CD4-positive, alpha-beta T cell treated with Interleukin-6 at 100 ng/mL for 8 hours (primary cell): ENCODE measurements at places on chromosomes 2 and 18.

DNA sequence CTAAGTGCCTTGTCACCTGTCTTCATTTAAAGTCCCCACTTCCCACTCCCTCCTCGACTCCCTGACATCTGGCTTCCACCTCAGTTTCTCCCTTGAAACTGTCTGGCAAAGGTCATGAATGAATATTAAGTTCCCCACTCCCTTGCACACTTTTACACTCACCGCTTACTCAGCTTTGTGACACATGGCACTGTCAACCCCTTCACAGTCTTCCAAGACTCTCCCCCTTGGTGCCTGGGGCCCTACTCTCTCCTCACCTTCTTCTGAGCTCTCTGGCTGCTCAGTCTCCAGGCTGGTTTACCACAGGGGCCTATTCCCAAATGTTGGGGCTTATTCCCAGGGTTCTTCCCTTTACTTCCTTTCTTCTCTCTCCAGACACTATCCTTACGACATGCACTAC, 17.9 kb upstream of the PTPN4 start:
- no peak for DNase-seq

DNA sequence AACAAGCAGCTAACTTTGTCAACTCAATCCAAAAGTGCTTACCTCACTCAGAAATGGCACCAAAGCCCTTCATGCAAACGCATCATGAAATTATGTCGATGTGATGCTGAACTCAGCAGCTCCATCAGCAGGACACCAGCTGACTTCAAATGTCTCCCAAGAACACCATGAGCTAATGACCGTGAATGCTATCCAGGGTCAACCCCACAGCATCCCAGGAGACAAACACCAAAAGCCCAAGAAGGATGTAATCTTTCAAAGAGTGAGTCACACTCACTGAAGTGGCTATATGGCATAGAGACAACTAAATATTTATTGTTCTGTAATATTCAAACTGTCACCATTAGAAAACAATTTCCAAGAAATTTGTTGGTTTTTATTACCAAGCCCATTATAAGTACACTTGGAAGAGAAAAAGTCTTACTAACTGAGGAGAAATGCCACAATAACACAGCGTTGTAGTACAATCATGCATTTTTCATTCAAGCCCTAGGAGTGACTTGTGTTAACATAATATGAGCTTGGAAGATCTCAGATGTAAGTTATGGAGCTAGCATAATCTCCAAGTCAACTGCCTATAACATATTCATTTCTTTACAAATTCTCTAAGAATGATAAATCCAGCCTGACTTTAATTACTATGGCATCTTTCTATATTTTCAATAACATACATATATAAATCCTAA, 165.0 kb upstream of the CCDC68 start:
- no peak for DNase-seq

- no peak for DNase-seq
These were observed 9.0 kb downstream of the TMEM214 start for GRCh38 chr2:27041752-27042151.

- no peak for DNase-seq
These were observed 128.5 kb upstream of the SH3BP4 start for GRCh38 chr2:234823196-234823876.

DNA sequence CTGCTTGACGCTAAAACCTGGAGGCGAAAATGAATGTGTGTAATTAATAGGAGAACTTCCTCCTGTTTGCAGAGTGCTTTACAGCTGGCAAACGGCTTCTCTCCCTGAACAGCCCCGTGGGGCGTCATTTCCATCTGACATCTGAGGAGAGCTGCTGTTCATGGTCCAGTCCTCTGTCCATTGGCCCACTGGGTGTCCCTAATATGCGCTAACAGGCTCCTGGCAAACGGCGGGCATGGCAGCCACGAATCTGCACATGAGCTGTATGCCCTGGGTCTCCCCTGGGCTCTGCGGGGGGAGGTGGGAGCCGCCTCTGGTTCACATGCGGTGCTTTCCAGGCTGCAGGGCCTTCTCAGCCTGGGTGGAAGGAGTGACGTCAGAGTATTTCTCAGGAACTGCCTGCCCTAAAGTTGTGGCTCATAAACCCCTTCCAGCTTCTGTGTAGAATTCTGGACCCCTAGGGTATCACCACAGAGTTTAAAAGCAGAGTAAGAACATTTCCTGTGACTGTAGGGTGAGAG, 73.2 kb downstream of the LRRFIP1 start:
- peak; percentile 49 for DNase-seq

GRCh38 chr2:177930916-177931315, 141.7 kb downstream of the PDE11A start:
- DNase-seq, result no peak

DNA sequence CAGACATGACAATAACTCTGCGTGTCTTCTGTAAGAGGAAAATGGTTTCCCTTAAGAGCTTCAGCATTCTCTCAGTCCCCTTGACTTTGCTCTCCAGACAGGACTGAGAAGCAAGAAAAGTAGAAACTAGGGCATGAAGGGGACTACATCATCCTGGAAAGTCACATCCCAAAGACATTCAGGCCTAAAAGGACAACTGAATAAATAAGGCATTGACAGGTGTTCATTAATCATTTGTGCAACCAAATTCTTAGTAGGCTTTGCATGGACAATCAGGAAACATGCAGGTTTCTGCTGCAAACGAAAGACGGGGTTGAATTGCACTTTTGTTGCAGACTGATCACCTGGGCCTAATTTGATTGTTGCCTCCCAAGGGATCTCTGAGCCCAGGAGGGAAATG, 1.2 kb upstream of the SGPP2 start:
- no peak for DNase-seq

DNA sequence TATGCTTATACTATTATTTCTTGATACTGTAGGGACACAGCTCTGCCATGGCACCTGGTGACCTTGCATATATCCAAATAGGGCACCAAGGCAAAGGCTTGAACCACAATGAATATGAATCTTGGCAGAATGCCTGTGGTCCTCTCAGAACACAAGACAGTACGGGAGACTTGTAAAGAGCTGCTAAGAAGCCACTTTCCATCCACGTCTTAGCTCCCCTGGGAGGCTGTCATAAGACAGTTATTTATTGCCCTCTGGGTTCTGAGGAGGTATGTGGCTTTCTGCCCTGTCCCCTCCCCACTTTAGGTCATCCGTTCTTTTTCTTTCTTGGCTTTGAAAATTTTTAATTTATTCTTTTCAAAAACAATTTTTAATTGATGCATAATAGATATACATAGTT, 29.8 kb upstream of the MRPL33 start:
- DNase-seq, result no peak

DNA sequence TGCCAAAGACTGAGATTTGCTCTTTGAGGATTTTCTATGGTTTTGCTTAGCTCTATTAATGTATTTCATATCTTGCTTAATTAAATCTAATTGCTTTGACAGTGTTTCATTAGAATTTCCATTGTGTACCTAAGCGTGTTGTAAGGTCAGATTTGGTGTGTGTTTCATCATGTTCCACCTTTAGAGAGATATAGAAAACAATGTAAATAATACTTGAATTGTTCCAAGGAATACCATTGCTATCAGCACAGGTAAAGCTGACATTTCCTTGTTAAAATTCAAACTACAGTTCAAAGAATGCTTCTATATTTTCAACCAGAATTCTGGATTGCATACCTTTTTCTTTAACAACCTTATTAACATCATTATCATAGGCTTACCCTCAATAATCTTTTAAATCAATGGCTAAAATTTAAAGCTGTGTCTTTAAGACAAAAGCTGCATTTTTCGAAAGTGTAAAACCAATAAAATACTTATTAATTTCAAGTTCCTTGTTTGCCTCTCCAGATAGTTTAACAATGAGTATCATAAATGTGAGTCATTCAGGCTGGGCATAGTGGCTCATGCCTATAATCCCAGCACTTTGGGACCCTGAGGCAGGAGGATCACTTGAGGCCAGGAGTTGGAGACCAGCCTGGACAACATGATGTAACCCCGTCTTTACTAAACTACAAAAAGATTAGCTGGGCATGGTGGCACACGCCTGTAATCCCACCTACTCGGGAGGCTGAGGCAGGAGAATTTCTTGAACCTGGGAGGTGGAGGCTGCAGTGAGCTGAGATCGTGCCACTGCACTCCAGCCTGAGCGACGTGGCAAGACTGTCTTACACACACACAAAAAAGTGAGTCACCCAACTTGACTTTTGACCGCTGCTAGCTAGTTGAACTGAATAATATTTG, 188.0 kb upstream of the PKDCC start:
- no peak for DNase-seq

GRCh38 chr2:235271936-235272335, 221.9 kb upstream of the AGAP1 start:
- DNase-seq, result no peak

- peak; percentile 36 for DNase-seq
These were observed 6.3 kb downstream of the MEX3C start for GRCh38 chr18:51191128-51191717.

DNA sequence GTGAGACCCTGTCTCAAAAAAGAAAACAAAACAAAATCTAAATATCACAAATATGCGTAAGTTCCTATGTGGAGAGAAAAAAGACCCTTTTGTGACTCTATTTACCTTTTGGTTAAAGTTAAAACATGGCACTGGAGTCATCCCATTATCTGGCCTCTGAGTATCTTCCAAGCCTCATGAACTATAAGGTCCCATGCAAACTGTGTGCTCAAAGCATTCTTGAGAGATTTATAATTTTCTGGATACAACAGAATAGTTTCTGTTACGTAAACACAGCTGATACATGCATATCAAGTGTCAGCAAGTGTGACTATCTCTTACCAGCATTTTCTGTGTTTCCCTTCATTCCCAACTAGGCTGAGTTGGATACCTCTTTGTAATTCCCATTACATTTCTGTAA, 8.8 kb upstream of the NOSTRIN start:
- no peak for DNase-seq

DNA sequence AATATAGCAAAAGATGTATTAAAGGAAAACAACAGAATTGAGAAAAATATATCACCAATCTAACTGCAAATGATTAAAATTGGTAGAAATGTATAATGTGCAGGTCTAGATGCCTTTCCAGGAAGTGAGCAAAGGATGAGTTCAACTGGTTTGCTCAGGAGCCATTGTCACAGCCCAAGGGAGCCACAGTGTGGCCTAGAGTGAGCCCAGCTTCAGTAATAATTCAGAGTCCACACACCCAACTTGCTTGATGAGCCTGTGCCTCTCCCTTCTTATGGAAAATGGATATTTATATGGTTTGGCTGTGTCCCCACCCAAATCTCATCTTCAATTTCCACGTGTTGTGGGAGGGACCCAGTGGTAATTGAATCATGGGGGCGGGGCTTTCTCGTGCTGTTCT, 92.2 kb upstream of the ASAP2 start:
- DNase-seq, result no peak

DNA sequence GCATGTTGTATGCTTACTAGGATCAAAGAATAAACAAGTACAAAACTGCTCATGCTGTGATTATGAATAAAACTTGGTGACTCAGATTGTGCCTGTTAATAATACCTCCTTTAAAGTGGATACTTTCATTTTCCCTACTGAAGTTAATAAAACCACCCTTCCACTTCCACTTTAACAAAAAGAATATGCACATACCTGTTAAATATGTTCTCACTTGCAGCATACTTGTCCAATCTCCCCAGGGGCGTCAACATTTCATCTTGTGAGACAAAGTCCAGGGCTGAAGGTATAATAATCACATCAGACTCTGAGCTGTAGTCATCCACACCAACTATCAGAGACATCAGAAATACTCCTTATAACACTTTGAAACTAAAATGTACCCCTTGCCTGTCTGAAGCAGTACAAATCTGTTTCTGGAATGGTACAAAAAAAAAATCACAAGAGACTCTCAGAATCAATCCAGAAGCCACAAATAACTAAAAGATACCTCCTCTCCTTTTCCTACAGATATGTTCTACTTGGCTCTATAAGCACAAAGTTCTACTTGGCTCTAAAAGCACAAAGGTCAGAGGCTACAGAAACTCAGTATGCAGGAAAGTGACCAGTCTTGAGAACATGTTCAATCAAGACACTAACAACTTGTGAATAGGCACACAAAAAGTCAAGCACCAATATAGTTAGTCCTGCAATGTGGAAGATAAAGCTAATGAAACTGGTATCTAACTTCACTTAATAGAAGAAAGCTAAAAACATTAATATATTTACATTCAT, 19.3 kb downstream of the PPP4R1 start:
- DNase-seq, result no peak

GRCh38 chr18:12886498-12887126, 2.6 kb upstream of the PTPN2 start:
- no peak for DNase-seq

- no peak for DNase-seq
These were observed 49.8 kb upstream of the ALPP start for GRCh38 chr2:232328516-232329460.

DNA sequence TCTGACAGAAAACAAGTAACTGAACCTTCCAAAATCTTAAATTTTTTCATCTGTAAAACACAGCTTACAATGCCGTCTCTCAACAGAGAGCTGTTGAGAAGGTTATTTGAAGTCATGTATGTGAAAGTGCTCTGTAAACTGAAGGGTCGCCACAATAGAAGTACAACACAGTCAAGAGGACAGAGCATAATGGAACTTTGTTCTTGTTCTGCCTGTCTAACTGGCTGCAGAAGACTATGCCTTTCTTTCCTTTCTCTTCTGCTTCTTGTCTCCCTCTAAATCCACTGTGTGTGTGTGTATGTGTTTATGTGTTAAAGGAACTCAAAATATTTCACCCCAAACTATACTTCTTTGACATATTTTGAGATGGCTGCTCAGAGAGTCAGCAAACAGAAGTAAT, 365.8 kb upstream of the RND3 start:
- DNase-seq, result no peak
